GM19239 (cell line): ENCODE measurements at places on chromosomes 1 and 21.
A peak's percentile ranks its signal among the peaks of the same experiment; 100 is the strongest.

GRCh38 chr1:77509051-77509492, 173.4 kb downstream of the ZZZ3 start:
- no peak for DNase-seq

- no peak for DNase-seq
These were observed 169.0 kb downstream of the SMYD3 start for GRCh38 chr1:246338098-246338497.

DNA sequence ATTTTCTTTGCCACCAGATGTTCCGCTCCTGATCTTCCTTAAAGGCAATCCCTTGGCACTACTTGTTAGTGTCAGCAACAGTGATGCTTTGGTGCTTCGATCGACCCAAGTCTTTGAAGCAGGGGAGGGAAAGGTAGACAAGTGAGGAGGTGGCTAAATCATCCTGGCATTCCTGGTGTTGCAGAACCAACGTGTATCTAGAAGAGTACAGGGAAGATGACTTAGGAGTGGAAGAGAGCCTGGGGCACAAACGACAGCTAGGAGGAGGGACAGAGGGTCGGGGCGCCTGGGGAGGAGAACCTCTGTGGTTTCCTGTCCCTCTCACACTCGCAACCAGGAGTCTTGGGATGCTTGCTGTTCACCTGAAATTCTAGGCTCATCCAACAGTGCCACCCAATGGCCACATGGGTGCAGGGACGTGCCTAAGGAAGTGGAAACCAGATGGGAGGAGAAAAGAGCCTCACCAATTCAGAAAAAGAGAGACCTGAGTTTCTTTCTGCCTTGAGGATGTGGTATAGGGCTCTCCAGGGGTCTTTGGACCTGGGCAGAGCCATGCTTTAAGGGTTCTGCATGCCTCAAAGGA, 9.5 kb upstream of the KCNA2 start:
- peak; percentile 38 for DNase-seq

- DNase-seq, result no peak
These were observed 29.8 kb upstream of the NLRP3 start for GRCh38 chr1:247386217-247386616.

DNA sequence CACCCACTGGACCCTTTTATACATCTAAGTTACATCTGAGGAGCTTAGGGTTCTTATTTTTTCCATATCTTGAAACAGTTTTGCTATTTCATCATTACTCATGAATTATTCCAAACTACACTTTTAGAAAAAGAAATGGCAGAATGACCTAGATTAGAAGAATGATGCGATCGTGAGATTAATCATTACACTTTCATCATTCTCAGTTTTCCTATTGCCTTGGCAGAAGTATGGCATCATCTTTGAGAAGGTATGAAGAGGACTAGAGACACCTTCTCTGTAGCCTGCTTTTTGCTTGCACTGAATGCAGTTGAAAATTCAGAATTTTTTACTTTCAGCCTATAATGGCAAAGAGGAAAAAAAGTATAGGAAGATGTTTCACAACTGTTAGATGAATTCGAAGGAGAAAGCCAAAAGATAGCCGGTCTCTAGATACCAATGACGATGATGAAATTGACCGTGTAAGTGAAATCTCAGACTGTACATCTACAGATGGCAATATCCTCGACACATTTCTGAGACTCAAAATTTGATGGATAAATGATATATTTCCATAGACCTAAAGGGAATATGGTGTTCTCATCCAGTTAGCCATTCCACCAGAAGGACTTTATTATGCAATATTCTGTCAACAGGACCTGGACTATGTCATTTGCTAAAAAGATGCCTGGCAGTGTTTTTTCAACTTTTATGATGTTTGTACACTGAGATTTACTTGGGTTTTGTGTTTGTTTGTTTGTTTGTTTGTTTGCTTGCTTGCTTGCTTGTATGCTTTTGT, 191.8 kb downstream of the TOMM20 start:
- no peak for DNase-seq

GRCh38 chr1:87899017-87899416, 570.3 kb downstream of the LMO4 start:
- no peak for DNase-seq

GRCh38 chr1:159999204-159999603, 32.6 kb downstream of the PIGM start:
- no peak for DNase-seq

GRCh38 chr1:3906672-3907020, 6.6 kb upstream of the C1orf174 start:
- no peak for DNase-seq

DNA sequence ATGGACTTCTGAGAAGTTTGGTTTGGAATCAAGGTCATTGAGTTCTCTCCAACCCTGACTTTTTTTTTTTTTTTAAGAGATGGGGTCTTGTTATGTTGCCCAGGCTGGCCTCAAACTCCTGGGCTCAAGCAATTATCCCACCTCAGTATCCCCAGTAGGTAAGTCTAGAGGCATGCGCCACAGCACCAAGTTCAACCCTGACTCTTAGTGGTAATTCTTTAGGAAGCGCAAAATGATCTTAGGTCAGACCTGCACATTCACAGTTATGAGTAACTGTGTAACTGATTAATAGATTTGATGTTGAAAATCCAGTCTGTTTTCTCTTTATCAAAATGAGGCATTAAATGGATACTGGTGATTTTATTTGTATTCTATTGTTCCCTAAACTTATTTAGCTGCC, 95.9 kb downstream of the GREM2 start:
- DNase-seq, result no peak

GRCh38 chr1:54575605-54576290, 27.7 kb downstream of the ACOT11 start:
- DNase-seq, result no peak

GRCh38 chr1:22673486-22674409, 20.7 kb downstream of the C1QB start:
- DNase-seq, result peak; percentile 47

- DNase-seq, result no peak
These were observed 174.8 kb downstream of the HS2ST1 start for GRCh38 chr1:87089070-87089736.

DNA sequence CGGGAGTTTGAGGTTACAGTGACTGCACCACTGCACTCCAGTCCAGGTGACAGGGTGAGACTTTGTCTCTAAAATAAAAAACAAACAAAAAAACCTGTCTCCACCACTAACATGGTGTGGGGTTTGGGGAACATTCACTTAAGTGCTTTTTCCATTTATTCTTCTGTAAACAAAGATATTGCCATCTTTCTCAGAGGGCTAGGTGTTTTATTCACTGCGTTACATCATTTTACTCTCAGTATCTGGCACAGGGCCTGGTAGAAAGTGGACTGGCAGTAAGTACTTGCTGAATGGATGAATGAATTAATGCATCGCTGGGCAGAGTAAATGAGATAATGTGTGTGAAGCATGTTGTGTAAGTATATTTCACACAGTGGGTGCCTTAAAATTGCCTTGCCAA, 20.1 kb downstream of the KIAA0040 start:
- DNase-seq, result no peak

DNA sequence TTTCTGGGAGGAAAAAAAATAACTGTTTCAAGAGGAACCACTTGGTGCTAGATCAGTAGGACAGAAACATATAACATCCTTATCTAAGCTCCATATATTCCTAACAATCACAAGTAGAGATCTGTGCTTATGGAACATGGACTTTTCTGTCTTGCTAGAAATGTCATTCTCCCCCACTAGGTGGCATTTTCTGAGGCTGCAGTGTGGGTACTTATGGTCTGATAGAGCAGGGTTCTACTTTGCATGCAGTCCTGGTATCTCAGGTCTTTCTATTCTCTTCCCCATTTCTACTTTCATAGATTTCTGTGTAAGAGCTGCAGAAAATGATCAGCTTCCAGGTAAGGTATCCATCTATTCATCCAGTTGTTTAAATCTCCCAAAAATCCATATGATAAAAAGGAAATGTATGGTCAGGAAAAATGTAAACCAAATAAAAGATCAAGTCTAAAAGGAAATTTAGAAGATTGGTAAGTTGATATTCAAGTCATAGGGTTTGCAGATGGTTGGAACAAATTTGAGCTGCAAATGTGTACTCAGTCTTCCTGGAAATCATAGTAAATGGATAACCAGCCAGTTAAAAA, 1.5 kb downstream of the ZNF684 start:
- DNase-seq, result peak; percentile 27

GRCh38 chr1:243452092-243452491, 196.3 kb downstream of the SDCCAG8 start:
- DNase-seq, result no peak

DNA sequence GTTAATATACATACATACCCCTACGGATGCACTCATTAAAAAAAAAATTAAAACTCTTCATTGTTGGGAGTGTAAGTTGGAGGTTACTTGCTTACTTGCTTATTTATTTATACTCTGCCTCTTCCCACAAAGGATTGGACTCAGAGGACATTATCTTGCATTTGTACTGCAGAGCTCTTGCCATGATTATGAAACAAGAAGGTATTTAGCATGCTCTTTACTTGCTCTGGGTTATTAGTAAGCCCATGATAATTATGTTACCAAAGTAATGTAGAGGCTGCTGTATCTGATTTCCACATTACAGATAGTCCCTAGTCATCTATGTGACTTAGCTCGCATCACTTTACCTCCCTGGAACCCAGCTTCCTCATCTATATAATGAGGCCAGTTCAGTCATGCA, 355.1 kb upstream of the PTBP2 start:
- DNase-seq, result no peak

- no peak for DNase-seq
These were observed 10.4 kb downstream of the CAMSAP2 start for GRCh38 chr1:200749090-200749489.

DNA sequence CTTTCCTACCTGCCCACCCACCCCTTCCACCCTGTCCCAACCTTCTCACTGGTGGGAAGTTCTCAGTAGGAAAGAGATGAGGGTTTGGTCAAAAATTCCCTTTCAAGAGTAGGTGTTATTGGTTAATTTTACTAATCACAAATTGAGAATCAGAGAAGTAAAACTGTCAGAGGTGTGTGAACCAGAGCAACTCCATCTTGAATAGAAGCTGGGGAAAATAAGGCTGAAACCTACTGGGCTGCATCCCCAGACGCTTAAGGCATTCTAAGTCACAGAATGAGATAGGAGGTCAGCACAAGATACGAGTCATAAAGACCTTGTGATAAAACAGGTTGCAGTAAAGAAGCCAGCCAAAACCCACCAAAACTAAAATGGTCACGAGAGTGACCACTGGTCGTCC, 11.5 kb downstream of the PLA2G2D start:
- DNase-seq, result no peak

GRCh38 chr1:41674522-41674921, 190.0 kb upstream of the EDN2 start:
- DNase-seq, result no peak

- no peak for DNase-seq
These were observed 58.7 kb downstream of the DIP2A start for GRCh38 chr21:46517361-46517760.

- DNase-seq, result no peak
These were observed 36.8 kb upstream of the KIF1B start for GRCh38 chr1:10173582-10173981.

GRCh38 chr1:228416217-228416933, at the start of gene TRIM17:
Gene TRIM17, minus strand, starts transcription at chr1:228416861. Its CDS starts 1,789 bp downstream, at chr1:228415072.
- DNase-seq, result no peak

- no peak for DNase-seq
These were observed 1.0 kb upstream of the TFF2 start for GRCh38 chr21:42351626-42352440.

- DNase-seq, result no peak
These were observed 591.0 kb downstream of the ADGRL2 start for GRCh38 chr1:82391712-82392111.

- no peak for DNase-seq
These were observed 24.7 kb downstream of the QSOX1 start for GRCh38 chr1:180179162-180179957.

GRCh38 chr1:91059157-91059556, 37.3 kb upstream of the ZNF644 start:
- no peak for DNase-seq

DNA sequence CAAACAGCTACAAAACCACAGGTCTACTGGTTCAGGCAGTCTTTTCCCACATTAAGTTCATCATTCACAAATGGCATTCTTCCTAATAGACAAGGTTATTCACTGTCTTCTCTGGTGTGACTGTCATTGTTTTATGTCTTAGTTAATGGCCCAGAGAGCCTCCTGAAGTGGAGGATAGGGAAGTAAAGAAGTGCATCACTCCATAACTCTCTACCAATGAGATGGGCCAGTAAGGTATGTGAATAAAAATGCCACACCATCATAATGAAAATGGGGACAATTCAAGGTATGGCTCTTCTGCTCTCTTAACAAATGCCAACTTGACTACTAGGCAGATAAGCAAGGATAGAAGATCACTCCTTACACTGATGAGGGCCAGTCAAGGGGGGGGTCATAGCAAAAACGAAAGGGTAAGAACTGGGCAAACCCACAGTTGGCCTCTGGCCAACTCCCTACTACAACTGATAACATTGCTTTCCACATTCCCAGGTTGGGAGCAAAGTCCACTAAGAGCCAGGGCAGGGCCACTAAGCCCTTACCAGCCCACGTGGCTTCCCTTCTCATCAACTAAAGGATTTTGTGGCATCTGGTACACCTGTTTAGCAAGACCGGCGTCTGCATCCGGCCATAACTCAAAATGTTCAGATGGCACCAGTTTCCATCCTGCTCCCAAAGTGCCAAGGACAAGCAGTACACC, 10.0 kb downstream of the PABPC4 start:
- DNase-seq, result no peak

DNA sequence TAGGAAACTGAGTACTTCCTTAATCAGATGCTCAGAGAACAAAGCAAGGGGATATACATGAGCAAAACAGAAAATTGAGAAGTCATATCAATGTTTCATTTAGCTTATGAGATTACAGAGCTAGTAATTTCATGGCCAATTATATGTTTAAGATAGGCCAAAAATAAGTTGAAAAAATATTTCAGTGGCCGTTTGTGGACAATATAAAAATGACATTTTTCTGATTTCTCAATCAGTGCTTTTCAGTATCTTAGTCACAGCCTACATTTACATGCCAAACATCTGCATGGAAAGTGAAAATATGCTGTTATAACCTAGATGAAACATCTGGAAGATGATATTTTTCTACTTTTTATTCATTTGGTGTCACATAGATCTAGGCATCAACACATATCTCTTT, 192.5 kb downstream of the HLX start:
- no peak for DNase-seq

DNA sequence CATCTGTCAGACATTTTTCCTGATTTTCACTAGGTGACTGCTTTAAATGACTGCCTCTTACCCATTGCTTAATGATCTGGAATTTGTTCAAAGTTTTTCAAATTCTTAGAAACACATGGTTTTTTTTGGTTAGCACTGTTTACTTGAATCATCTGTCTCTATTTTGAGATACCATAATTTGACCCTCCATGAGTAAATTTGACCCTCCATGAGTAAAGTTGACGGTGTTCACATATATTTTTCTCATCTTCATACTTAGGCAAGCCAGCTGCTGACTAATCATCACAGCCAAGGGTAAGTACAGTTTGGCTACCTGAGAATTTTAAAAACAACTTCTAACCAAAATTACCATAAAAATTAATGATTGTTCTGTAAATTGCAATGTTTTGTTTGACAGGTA, 586.5 kb downstream of the PTBP2 start:
- DNase-seq, result no peak

- no peak for DNase-seq
These were observed 22.5 kb downstream of the DISP3 start for GRCh38 chr1:11501491-11501897.
